ENCODE measurements at places on chromosomes 11 and 22.

DNA sequence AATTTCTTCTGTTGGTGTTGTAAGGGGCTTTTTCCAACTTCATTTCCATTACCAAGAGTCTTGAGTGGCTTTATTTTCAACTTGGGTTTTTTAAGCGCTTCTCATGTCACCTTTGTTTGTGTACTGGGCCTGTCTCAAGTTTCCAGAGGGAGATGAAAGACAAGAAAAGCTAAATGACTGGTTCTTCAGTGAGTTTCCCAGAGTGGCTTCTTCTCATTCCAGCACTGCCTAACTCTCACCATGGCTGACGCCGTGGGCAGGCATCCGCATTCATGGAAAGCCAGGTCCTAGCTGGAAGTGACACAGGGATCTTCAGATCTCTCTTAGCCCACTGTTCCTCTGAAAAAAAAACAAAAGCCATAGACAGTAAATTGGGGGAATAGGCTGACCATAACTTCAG is 28.6 kb downstream of the MARK2 start:
- no peak for DNase-seq

DNA sequence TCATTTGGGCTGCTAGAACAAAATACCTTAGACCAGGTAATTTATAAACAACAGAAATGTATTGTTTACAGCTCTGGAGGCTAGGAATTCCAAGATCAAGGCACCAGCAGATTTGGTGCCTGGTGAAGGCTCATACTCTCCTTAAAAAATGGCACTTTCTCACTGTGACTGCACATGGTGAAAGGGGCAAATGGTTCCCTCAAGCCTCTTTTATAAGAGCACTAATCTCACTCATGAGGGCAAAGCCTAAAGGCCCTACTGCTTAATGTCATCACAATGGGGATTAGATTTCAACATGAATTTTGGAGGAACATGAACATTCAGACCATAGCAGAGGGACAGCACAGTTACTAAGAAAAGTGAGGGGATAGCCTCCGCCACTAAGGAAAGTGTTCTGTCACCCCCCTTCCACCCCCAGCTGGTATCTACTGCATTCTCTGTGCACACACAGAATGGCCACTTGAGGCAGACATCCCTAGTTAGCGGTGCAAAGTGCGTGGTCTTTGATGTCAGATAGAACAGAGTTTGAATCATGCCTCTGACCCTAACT is 47.2 kb upstream of the CEP295 start:
- no peak for DNase-seq

GRCh38 chr11:98180511-98180910 is 840.2 kb upstream of the CNTN5 start:
- DNase-seq = no peak

GRCh38 chr11:69947059-69947792 is 128.0 kb upstream of the FGF3 start:
- no peak for DNase-seq

DNA sequence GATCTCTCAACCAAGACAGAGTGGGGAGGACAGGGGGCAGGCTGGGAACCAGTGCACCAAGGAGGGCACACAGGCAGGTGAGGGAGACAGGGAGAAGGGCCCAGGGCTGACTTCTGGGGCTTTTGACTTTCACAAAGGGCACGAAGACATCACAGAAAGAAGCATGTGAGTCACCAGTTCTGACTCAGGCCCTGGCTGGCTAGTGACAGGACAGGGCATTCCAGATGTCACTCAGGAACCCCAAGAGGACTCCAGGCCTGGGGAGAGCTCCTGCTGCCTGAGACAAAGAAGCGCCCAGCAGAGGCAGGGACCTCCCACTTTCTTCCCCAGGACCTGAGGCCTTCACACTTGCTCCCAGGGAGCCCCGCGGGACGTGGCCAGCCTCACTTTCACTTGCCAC is 497.2 kb downstream of the BUD13 start:
- no peak for DNase-seq

DNA sequence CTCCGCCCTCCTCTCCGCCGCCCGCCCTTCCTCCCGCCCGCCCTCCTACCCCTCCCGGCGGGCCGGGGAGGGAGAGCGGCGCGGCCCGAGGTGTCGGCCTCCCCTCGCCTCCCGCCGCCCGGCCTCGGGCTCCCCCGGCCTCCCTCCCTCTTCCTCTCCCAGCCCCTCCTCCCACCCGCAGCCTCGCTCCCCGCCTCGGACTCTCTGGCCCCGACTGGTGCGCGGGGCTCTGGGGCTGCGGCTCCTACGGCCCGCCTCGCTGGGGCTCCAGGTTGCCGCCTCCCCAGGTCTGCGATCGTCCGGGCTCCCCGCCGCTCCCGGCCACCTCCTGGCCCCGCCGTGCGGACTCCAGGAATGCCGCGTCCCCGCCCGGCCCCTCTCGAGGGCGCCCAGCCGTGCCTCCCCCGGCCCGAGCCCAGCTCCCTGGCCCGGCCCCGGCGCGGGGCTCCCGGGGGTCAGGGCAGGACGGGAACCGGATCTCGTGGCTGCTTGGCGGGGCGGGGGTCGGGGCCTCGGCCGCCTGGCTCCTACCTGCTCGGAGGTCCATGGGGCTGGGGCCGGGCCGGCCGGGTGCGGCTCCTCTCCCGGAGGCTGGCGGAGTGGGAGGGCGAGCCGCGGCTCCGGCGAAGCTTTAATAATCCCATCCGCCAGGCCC is at the start of gene CLCF1:
Gene CLCF1, minus strand, starts transcription at position 606 of the 655 bp plus-strand sequence. Its CDS starts 59 bp downstream, at position 547.
- DNase-seq = no peak

DNA sequence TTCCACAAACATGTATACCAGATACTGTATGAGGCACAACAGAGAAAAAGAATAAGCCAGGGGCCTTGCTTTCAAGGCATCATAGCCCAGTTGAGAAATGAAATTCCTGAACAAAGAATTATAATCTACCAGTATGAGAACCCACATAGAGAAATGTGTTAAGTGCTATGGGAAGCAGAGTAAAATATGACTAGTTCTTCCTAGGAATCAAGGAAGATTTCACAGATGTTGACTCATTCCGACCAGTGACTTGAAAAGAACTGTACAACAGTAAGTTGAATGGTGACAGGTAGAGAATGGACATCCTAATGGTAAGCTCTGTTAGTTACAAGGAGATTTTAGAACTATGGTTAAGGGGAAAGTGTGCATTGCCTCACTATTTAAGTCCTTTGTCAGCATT is 102.6 kb downstream of the TRIM44 start:
- no peak for DNase-seq

- no peak for DNase-seq
These were observed 32.9 kb downstream of the KCNJ1 start for GRCh38 chr11:128834157-128834556.

DNA sequence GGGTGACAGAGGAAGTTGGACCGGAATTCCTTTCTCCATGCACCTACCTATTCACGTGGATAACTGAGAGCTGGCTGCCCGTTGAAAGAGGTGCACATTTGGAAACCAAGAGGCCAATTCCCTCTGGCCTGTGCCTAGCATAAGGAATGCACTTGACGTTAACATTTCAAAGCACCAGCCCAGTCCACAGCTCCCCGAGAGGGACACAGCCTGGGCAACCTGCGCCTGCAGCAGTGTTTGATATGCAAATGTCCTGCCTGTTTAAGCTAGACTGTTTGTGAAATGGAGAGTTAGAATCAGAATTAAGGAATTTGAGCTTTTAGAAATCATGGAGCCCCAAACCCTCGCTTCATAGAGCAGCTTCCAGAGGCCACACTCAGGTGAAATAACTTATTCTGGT is 126.1 kb downstream of the DSCAML1 start:
- no peak for DNase-seq

DNA sequence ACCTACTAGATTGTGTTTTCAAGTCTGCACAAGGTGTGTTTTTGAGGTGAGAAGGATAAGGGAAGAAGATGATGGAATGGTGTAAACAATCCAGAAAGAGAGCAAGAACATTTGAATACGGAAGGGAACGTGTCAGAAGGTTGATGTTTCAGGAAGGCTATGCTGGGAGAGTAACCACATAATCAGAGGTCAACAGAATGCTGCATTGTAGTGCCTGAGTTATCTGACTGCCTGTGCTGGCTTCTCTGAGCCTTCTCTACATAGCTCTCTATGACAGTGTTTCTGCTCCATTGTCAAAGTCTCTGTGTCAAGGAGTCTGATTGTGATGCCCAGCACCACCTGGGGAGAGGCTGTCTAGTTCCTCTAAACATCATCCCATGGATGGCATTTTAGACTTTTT is 74.1 kb downstream of the CYB5R2 start:
- no peak for DNase-seq

DNA sequence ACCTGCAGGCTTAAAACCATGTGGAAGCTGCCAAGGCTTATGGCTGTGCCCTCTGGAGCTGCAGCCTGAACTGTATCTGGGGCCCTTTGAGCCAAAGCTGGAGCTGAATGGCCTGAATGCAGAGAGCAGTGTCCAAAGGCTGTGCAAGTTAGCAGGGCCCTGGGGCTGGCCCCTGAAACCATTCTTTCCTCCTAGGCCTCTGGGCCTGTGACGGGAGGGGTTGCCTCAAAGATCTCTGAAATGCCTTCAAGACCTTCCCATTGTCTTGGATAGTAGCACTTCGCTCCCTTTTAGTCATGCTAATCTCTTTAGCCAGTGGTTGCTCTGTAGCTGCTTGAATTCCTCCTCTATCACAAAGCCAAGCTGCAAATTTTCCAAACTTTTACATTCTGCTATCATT is 12.8 kb upstream of the IFTAP start:
- DNase-seq = no peak

- DNase-seq = no peak
These were observed 90.7 kb downstream of the CSNK2A3 start for GRCh38 chr11:11262171-11262920.

- peak; percentile 69 for DNase-seq
These were observed 14.8 kb upstream of the CARD10 start for GRCh38 chr22:37533995-37534394.

DNA sequence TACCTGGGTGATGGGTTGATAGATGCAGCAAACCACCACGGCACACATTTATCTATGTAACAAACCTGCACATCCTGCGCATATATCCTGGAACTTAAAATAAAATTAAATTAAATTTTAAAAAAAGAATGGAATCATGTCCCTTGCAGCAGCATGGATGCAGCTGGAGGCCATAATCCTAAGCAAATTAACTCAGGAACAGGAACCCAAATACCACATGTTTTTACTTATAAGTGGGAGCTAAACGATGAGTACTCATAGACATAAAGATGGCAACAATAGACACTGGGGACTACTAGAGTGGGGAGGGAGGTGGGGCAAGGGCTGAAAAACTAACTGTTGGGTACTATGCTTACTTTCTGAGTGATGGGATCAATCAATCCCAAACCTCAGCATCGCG is 40.9 kb downstream of the CWC15 start:
- DNase-seq = no peak

DNA sequence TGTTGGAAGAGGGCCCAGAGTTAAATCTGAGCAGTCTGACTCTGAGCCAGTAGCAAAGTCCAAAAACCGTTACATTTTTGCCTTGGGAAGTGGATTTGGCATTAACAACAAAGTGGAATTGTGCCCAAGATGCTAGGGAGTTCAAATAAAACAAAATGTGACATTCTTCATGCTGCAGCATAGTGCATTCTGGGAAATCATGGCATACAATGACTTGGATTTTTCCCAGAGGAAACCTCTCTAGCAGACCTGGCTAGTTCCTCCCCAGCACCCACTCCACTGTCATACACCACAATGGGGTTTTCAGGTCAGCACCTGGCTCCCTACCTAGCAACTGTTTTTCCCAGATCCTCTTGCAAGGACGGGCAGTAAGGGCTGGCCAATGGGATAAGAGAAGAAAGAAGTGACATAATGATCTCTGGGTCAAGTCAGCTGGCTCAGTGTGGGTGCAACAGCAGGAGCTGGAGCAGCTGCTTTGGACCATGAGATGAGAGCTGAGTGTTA is 24.8 kb upstream of the CYB5R3 start:
- no peak for DNase-seq

DNA sequence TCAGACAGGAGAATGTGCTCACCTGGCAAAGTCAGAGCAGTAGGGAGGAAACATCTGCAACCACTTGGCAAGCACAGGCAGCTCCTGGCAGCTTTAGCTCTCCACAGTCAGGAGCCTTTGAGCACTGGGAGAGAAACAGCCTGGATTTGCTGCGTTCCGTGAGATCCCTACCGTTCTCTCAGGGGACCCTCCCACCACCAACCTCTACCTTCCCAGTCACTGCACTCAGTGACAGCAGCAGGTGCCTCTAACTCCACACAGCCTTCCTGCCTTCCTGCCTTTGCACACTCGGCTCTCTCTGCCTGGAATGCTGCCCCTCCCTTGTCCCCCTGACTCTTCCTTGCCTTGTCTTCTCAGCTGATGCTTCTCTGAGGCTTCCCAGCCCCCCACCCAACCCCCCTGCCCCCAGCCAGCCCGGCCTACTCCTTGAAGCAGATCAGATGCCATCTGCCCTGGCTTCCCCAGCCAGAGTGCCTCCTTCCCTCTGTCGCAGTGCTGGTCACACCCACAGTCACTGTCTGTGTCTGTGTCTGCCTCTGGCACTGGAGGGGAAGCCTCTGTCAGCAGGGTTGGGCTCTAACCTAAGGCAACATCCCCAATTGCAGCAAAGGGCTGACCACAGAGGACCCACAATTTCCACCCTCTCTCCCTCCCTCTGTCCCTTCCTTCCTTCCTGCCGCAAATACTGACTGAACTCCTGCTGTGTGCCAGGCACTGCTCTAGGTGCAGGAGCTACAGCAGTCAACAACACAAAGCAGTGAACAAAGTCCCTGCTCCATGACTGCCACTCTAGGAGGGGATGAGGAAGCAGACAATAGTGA is 14.9 kb upstream of the TSKU start:
- no peak for DNase-seq

DNA sequence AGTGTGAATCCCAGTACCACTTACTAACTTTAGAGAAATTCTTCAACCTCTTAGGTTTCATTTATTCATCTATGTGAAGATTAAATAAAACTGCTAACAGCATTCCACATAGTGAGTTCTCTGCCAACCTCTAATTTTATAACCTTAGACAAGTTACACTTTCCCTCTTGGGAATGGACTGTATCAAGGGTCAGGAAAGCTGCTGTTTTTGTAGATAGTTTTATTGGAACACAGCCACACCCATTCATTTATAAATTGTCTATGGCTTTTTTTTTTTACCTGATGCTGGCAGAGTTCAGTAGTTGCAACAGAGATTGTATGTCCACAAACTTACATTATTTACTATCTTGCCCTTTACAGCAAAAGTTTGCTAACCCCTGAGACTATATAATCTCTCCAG is 81.1 kb downstream of the PAK1 start:
- DNase-seq = no peak

GRCh38 chr11:38593649-38594048 is 1995.6 kb upstream of the RAG2 start:
- DNase-seq = peak; percentile 21

- no peak for DNase-seq
These were observed 29.4 kb downstream of the CALCA start for GRCh38 chr11:14942745-14943144.

GRCh38 chr22:23478175-23478574 is 101.9 kb downstream of the IGLL1 start:
- DNase-seq = no peak

- DNase-seq = no peak
These were observed 914.2 kb upstream of the RAG2 start for GRCh38 chr11:37512156-37512780.
